ENCODE measurements at places on chromosomes 1 and 21. TPM values are rescaled to one million over a fixed set of nuclear protein-coding genes. Genes with fewer than 3 reads are reported as not detected.
A peak's percentile ranks its signal among the peaks of the same experiment; 100 is the strongest.

- no peaks in the 10 kb centered on the region for H3K36me3 ChIP-seq
- no peak overlapping the region for H3K27ac ChIP-seq
- peaks cover 8% of the 10 kb centered on the region for H3K27me3 ChIP-seq
Measured at GRCh38 chr1:933603-933940, 9.8 kb downstream of the SAMD11 start.

DNA sequence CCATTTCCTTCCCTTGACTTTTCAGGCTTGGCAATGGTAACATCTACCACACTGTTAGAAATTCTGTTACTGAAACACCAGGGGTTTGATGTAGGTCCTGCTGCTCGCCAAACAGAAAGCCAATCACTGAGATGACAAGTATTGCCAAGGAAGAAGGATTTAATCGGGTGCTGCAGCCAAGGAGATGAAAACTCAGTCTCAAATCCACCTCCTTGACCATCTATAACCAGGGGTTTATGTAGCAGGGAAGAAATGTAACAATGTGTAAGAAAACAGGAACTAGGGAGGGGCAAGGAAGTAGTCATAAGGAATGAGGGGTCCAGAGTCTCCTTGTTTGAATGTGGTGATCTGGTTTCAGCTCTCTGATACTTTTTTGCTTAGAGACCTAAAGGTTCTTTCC, 25.4 kb downstream of the PLA2G2A start:
- H3K36me3 ChIP-seq: no peaks in the 10 kb centered on the region
- H3K27me3 ChIP-seq: no peaks in the 10 kb centered on the region
- peaks cover 1% of the 10 kb centered on the region for H3K4me1 ChIP-seq
- no peak overlapping the region for H3K4me3 ChIP-seq

GRCh38 chr1:66343569-66344325, 190.2 kb upstream of the SGIP1 start:
- no peaks in the 10 kb centered on the region for H3K27me3 ChIP-seq
- no peaks in the 10 kb centered on the region for H3K36me3 ChIP-seq
- no peak overlapping the region for H3K4me3 ChIP-seq
- peak overlapping the region; percentile 96 for H3K27ac ChIP-seq

- H3K4me3 ChIP-seq: no peak overlapping the region
- H3K36me3 ChIP-seq: no peaks in the 10 kb centered on the region
- no peaks in the 10 kb centered on the region for H3K27me3 ChIP-seq
- DNase-seq: no peak
- no peak overlapping the region for H3K27ac ChIP-seq
Measured at GRCh38 chr1:187294421-187295201, 465.9 kb downstream of the PLA2G4A start.

DNA sequence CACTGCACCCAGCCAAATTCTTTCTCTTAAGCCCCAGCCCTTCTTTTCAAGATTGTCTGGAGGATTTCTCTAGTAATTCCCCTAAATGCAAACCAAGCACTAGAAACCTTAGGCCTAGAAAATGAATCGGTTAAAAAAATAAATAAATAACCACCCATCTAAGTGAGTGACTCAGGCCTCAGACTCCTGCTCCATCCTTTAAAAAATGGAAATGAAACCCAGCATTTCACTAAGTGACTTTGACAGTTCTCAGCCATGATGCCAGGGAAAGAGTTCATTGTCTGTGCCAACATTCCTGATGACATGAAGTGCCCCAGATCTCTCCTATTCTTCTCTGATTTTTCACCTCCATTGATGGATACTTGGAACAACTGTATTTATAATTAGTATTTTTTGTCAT, 415.2 kb upstream of the DAB1 start:
- H3K27me3 ChIP-seq: no peaks in the 10 kb centered on the region
- H3K4me1 ChIP-seq: no peaks in the 10 kb centered on the region
- H3K36me3 ChIP-seq: no peaks in the 10 kb centered on the region
- no peak overlapping the region for H3K27ac ChIP-seq

GRCh38 chr1:224433041-224433691, 1.4 kb downstream of the WDR26 start:
- peaks cover 14% of the 10 kb centered on the region for H3K4me1 ChIP-seq
- DNase-seq: no peak
- peak overlapping the region; percentile 77 for H3K4me3 ChIP-seq
- H3K27me3 ChIP-seq: no peaks in the 10 kb centered on the region

DNA sequence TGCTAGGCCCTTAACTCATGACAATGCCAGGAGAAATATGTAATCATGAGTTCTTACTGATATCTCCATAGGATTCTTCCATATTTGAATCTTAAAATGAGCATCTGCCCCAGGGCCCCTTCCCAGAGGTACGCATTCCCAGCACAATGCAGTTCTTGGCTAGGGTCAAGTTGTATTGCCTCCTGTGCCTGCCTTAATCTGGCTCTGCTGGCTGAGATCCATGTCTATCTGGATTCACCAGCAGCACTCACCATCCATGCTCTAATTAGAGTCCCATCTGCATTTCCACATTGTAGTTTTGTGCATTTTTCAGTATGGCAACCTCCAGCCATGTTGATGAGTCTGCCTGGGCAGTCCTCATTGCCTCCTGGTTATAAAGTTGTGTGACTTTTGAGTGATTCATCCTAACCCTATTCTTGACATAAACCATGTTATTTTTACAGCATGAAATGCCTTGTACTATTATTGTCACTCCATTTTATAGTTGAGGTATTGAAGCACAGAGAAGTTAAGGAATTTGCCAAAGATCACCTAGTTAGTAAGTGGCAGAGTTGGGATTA, 55.9 kb downstream of the CAMSAP2 start:
- peaks cover 18% of the 10 kb centered on the region for H3K4me1 ChIP-seq
- no peak overlapping the region for H3K4me3 ChIP-seq
- no peak for DNase-seq
- H3K27me3 ChIP-seq: no peaks in the 10 kb centered on the region
- no peak overlapping the region for H3K27ac ChIP-seq

GRCh38 chr1:214164173-214164572, 116.8 kb upstream of the SMYD2 start:
- H3K4me1 ChIP-seq: no peaks in the 10 kb centered on the region
- no peak for DNase-seq
- no peaks in the 10 kb centered on the region for H3K36me3 ChIP-seq
- peaks cover 42% of the 10 kb centered on the region for H3K27me3 ChIP-seq

DNA sequence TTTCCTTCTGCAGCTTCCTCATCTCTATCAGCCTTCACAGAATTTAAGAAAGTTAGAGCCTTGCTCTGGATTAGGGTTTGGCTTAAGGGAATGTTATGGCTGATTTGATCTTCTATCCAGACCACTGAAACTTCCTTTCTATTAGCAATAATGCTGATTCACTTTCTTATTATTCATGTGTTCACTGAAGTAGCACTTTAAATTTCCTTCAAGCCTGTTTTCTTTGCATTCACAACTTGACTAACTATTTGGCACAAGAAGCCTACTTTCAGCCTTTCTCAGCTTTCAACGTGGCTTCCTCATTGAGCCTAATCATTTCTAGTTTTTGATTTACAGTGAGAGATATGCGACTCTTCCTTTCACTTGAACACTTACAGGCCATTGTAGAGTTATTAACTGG, 528.5 kb downstream of the PLPP3 start:
- no peak overlapping the region for H3K4me3 ChIP-seq
- no peak for DNase-seq
- H3K27ac ChIP-seq: no peak overlapping the region
- H3K27me3 ChIP-seq: no peaks in the 10 kb centered on the region
- no peaks in the 10 kb centered on the region for H3K36me3 ChIP-seq
- H3K4me1 ChIP-seq: no peaks in the 10 kb centered on the region

DNA sequence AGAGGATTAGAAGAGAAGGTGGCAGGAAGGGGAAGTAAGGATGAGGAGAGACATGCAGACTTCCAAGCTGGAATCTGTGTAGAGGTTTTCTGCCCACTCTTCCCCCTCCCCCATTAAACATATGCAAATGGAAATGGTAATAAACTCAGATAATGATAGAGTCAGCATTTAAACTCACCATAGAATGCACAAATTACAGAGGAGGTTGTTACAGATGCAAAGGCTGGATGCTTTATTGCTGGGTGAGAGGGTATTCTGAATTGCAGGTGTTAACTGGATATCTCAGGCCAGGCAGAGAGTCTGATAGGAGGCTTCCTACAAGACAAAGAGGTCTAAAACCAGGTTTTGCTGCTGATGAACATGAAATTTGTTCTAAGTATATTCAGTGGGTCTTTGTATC, 372.5 kb downstream of the SEC16B start:
- no peak for DNase-seq
- H3K4me3 ChIP-seq: no peak overlapping the region
- peaks cover 21% of the 10 kb centered on the region for H3K27me3 ChIP-seq
- no peaks in the 10 kb centered on the region for H3K36me3 ChIP-seq
- no peaks in the 10 kb centered on the region for H3K4me1 ChIP-seq

Gene ITGB2
- 1.5 TPM for total RNA-seq

Gene CELA2B
- not detected for total RNA-seq

Gene ARMH1
- total RNA-seq: 3.2 TPM
